ENCODE measurements at places on chromosomes 11 and 22.
A peak's percentile ranks its signal among the peaks of the same experiment; 100 is the strongest.

DNA sequence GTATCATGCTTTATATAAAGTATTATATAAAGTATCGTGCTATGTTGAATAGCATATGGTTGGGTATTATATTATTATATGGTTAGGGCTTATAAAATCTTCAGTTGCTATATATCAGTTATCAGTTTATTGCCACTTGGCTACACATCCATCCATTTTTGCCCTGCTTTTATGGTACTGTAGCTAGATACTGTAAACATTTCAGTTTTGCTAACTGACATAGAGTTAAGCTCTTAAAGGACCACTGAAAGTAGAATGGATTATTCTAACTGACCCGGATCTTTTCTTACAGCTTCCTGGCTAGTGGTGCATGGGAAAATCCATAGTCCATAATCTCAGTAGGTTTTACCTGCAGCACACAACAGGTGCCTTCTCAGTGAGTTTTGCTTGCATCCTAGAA, 405.3 kb upstream of the LUZP2 start:
- no peak for DNase-seq

DNA sequence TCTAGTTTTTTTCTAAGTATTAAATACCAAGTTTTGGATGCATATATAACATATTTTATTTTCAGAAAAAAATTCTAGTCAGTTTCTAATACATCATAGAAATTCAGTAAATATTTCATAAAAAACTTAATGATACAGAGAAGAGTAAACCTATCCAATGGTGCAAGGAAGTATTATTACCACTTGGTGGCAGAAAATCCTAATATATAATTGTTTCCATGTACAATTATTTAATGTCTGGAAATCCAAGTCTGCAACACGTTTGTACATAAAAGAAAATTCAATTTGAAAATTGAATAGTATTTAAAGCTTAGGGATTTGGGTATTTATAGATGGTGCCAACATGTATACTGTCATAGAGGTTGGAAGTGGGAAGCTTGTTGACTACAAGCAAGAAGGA, 127.0 kb downstream of the TRPC6 start:
- no peak for DNase-seq

- no peak for DNase-seq
Measured at GRCh38 chr11:103222806-103223205, 113.6 kb downstream of the DYNC2H1 start.

- DNase-seq = no peak
Measured at GRCh38 chr11:59759900-59760299, 4.7 kb downstream of the STX3 start.

DNA sequence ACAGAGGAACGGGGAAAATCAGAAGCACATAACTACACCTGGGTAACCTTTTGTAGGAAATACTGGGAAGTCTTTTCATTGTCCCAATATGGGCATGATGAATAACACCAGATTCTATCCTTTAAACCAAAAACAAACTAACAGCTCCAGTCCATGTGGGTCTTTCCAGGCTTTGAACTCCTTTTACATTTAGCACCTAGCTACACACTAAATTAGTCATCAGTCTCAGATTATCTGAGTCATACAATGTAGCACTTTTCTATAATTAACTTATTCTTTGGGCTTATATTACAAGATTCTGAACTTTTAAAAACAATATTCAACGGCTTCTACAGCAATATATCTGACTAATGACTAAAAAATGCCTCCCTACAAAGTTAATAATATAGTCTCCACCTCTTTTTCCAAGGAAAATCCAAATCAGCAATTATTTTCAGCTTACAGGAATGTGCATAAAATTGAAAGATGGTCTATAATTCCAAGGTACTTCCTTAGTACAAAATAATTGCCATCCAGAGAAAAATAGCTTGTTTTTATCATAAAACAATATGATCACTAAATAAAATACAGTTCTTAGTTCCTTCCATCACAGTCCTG, 26.3 kb downstream of the STK33 start:
- no peak for DNase-seq

GRCh38 chr22:38078046-38078840, 5.7 kb downstream of the SLC16A8 start:
- DNase-seq = no peak

- DNase-seq = no peak
Measured at GRCh38 chr22:36583546-36583945, 54.6 kb upstream of the EIF3D start.

GRCh38 chr11:121928597-121929580, 187.1 kb downstream of the BLID start:
- DNase-seq = no peak

DNA sequence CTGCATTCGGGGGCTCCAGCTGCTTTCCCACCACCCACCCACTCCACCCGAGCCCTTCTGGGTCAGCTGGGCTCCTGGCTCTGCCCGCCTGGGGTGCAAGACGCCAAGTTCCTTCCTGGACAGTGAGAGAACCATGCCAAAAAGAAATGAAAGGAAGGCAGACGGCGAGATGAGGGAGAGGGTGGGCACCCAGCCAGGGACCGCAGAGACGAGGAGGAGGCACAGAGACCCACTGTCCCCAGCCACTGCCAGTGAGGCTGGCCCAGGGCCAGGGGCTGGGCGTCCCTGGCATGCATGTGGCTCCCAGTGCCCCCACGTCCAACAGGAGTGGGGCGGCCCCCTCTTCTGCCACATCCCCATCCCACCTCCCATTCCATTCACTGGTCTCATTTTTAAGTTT, 10.8 kb upstream of the CD81 start:
- DNase-seq = no peak

DNA sequence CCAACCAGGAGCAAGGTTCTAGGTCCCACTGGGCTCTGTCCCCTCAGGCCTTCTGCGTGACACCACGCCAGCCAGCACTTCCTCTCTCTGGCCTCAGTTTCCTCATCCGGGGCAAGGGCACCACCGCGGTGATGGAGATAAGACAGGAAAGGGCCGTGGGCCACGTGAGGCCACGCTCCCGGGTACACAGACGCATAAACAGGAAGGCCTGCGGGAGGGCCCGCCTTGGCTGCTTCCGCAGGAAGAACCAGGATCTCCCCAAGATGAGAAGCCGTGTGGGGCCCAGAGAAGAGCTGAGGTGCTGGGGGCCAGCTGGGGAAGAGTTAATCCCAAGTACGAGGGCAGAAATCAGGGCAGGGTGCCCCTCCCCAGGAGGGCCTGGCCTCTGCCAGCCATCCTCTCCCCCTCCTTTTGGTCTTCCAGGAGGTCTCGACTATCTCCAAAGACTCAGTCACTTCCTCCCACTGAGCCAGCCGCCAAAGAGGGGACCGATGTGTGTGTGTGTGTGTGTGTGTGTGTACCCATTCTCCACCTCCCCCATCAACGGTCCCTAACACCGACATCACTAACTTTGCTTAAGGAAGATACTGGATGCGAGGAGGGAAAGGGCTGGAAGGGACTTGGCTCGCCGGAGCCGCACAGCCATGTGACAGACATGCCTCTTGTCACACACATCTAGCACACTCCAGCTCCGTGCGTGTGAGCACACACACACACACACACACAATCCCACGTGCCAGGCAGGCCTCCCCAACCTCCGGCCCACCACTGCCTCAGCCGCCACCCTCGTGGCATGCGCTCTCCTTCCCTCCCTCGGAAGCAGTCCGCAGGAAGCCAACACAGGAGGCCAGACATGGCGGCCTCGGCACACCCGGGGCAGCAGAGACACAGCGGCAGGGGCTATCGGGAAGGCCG, 1.4 kb downstream of the MFNG start:
- peak; percentile 80 for DNase-seq

- no peak for DNase-seq
Measured at GRCh38 chr22:45546333-45547015, 43.8 kb downstream of the FBLN1 start.

GRCh38 chr22:46007848-46008261, 30.9 kb upstream of the WNT7B start:
- peak; percentile 86 for DNase-seq

DNA sequence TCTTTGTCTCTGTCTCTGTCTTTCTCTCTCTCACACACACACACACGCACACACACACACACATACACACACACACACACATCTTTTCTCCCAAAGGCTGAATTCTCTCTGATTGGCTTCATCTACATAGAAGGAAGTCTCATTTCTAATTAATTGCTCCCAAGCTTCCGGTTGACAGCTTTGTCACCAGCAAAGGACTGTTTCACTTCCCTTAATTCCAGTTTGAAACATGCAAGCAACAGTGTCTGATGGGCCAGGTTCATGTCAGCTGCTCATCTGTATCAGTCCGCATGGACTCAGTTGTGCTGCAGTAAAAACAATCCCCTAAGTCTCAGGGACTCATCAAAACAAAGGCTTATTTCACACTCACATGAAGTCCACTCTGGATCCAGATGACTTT, 16.2 kb upstream of the PVALB start:
- DNase-seq = no peak

DNA sequence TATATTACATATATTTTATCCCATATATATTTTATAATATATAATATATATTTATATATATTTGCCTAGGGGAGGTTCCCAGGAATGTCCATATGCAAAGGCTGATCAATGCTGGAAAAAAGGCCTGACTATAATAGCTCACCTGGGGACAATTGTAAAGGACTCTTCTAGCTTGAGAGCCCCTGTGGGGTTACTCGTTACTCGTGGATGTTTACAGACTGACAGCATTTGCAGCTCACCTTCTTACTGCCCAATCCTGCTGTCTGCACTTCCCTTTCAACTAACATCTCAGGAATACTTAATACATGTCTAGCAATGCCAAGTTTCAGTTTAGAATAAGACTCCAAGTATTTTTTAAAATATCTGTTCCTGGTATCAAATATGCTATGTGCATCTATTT, 1365.4 kb upstream of the RAG2 start:
- DNase-seq = no peak

GRCh38 chr22:18005201-18005926, 19.0 kb downstream of the MICAL3 start:
- DNase-seq = no peak

DNA sequence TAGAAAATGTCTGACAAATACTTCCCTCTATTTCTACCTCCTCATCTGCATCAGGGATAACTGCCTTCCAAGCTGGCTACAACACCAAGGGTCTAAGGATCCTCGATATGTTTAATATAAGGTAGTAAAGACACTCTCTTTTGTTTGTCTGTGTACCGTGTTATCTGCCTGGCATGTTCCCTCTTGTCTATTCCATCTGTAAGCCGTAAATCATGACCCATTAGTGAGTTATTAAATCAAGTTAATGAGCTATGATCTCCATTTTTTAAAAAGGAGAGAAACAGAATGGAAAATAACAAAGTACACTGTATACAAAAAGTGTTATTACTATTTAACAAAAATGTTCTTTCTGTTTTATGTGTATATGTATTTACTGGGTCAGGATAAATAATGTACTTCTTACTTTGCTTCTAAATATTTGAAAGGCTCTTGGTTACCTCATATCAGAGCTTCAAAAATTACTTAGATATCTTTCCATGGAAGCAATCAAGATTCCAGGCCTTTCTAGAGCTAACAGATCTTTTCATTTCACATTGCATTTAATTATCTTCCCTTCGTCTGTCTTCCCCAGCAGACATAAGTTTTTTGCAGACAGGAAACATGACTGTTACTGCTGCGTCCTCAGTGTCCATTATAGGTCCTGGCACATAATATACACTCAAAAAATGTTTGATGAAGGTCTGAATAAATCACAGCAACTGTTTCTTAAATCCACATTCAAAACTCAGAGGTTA, 342.6 kb upstream of the CCDC90B start:
- DNase-seq = no peak

- DNase-seq = no peak
Measured at GRCh38 chr11:12846786-12847615, 162.1 kb upstream of the RASSF10 start.

- DNase-seq = no peak
Measured at GRCh38 chr11:693415-693831, 1.6 kb downstream of the DEAF1 start.

GRCh38 chr11:637593-638521, 788 bp downstream of the DRD4 start:
- DNase-seq = no peak

DNA sequence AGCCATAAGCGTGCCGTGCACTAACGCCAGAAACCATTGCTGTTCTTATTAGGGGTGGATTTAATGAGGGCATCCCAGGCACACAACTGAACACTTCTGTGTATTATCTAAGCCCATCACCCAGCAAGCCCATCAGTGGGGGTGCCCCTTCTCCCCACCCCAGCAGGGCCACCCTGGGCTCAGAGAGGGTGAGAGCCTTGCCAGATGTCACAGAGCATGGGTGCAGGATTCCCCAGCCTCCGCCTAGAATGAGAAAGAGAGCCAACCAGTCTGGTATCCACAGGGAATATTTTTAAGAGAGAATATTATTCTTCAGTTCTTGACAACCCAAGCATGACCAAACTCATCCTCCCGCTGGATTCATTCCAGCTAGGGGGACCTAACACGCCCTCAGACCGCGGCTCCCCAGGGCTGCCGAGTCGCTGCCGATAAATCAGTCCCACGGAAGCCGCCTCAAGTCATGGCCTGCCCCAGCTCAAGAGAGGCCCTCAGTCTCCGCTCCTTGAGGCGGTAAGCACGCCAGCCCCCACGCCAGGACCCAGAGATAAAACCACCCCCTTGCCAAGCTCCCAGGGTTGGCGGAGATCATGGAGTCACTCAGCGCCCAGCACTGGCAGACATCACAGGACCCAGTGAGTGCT, 47.2 kb downstream of the MN1 start:
- no peak for DNase-seq

DNA sequence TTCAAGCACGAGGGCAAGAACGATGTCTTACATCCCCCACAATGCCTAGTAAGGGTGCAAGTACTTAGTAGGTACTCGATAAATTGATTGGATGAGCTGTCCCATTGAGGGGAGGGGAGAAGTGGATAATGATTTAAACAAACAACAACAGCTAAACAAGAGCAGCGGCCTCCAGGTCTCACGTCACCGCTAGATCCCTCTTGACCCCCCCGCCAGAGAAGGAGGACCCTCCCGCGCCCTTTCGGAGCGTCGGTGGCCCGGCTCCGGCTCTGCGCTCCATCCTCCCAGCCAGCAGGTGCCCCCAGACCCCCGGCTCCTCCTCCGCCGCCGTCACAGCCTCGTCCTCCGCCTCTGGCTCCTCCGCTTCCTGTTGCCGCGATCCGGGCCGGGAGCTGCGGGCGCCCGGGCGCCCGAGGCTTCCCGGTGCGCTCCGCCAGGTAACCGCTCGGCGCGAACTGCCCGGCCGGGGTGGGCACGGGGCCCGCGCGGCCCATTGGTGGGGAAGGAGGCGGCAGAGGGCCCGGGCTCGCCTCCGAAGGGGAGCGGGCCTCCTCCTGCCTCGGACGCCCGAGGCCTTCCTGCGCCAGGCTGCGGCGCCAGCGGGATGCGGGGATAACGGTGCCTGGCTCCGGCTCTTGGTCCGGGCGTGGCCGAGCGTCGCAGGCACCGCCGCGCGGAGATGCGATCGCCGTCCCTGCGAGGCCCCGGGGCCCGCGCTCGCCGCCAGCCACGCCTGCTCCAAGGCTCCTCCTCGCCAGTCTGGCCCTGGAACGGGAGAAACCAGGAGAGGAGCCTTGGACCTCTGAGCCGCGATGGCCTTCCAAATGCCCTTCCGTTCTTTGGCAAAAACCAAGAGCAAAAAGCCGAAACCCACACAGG, at the start of gene TLCD5:
Gene TLCD5 (plus strand): TSS at position 368 of the 879 bp plus-strand sequence. CDS start 2,143 bp downstream, outside the sequence.
- peak; percentile 70 for DNase-seq

DNA sequence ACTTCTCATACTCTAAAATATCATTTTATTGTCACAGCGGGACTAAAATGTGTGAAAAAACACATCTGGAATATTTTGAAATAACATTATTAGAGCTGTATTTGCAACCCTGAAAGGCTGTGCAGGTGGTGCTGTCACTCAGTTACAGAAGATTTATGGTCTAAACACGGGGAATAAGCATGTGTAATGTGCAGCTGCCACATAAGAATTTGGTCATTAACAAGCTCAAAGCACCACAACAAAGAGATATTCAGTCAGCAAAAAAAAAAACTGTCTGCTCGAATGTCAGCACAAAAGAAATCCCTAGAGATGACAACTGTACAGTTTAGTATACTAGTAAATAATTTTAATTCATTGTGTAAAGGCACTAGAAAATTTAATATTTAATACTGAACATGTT, 31.3 kb downstream of the TMEM123 start:
- no peak for DNase-seq

Measured in left ventricle myocardium inferior (tissue), 1 donor.